ENCODE measurements at places on chromosomes 11 and 22.

DNA sequence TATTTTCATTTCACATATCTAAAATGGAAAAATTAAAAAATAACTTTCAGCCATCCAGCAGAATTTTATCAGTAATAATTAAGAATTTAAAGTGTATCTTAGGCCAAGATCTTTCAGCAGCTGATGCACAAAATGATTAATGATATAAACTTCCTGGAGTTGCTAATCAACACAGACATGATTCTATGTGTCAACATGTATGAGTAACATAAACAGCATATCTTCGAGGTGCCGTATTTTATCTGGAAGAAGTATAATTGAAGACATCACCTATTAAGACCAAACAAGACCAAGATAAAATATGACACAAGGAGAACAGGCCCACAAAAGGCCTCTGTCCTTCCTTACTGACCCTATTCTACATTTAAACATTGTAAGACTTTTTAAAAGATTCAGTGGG, 45.2 kb downstream of the SLC5A12 start:
- no peak for DNase-seq

- no peak for DNase-seq
Observed at GRCh38 chr22:22893077-22893805, 5.6 kb downstream of the IGLL5 start.

- DNase-seq, result no peak
Observed at GRCh38 chr11:61693922-61694601, 13.9 kb downstream of the DAGLA start.

- no peak for DNase-seq
Observed at GRCh38 chr22:43901976-43902643, 10.3 kb upstream of the PNPLA5 start.

DNA sequence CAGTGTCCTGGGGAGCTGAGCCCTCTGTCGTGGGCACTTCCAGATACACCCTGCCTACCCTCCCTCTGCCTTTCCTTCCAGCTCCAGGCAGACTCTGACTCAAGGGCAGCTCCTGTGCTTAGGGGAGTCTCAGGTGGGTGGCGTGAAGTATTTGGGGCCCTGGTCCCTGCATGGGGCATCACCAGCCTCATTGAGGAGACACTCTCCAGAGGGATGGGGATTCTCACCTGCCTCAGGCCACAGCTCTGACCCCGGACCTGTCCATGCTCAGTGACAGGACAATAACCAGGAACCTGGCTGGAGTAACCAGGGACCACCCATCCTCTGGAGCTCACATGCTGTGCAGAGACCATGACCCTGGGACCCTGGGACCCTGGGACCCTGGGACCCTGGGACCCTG, 41.2 kb downstream of the GGTLC2 start:
- DNase-seq, result no peak

GRCh38 chr11:56624661-56625110, 10.0 kb upstream of the OR5M1 start:
- DNase-seq, result no peak

GRCh38 chr22:34669001-34669400, 397.0 kb upstream of the ISX start:
- no peak for DNase-seq

DNA sequence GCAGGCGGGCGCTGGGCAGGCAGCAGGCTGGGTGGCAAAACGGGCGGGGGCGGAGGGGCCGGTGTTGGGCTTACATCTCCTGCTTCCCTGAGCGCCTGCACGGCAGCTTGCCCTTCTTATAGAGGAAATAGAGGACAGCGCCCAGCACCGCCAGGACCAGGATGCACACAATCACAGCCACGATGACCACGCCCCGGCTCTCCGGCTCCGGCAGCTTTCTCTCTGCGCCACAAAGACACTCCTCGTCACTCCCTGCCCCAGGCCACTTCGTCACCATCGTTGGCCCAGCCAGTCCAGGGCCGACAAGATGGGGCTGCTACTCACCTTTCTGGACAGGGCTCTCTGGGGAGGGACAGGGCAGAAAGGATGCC, 6.3 kb downstream of the MCAM start:
- DNase-seq, result no peak

- no peak for DNase-seq
Observed at GRCh38 chr11:123006860-123007542, 25.4 kb upstream of the BSX start.

- DNase-seq, result no peak
Observed at GRCh38 chr22:45657701-45658100, 13.9 kb upstream of the ATXN10 start.

- no peak for DNase-seq
Observed at GRCh38 chr11:134543241-134543640, 131.2 kb upstream of the B3GAT1 start.

DNA sequence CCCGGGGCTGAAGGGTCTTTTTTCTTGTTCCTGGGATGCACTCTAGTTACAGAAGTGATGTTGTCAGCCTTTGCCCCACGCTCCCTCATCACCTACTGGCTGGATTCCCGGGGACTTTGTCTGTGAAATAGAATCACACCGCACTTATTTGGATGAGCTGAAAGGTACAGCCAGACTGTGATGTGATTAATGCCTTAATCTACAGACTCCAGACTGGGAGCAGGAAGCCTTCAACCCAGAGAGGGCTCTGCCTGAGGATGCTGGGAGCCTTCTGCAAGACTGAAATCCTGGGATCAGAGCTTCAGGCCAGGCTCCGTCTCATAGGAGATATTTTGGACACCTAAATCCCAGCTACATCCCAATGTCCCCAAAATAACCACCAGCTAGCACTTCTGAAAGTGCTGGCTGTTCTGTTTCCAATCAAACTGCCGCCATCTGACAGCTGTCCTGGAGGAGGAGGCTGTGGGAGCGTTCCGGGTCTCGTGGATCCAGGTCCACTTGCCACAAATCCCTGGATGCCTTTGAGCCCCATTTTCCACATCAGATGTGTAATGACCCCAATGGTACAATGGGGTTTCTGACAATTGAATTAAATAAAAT, 688.5 kb downstream of the TBC1D22A start:
- no peak for DNase-seq

DNA sequence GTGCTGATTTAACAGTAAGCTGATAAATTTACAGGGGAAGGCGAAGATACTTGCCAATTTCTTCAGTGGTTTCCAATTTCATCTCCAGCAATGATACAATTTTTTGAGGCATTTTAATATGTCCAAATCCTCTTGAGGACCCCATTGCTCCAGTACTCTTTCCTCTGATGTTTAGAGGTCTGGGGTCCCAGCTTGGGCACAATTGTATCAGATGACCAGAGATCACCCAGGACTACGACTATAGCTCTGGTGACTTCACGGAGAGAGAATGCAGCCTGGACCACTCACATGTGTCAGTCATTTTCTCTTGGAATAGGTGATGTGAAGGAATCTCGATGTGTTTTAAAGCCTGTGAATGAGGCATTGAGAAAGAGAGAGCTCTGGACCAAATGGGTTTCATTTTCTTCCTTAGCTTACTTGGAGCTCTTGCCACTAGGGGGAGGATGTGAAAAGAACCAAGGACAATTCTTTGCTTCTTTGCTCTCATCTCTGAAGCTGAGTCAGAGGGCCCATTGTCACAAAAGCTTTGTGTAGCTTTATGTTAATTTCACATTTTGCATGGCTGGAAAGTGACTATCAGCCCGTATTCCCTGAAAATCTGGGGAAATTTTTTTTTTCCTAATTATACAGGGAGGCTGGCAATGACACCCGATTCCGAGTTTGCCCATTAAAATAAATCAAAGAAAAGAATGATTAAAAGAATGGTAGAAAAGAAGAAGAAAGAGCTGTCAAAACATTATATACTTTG, 6.7 kb upstream of the CCDC90B start:
- DNase-seq, result peak; percentile 47

- DNase-seq, result no peak
Observed at GRCh38 chr22:45966320-45966894, 10.6 kb downstream of the WNT7B start.

Data from amygdala (tissue), 56 donors.